ENCODE measurements at places on chromosomes 3 and 15.
A peak's percentile ranks its signal among the peaks of the same experiment; 100 is the strongest.

DNA sequence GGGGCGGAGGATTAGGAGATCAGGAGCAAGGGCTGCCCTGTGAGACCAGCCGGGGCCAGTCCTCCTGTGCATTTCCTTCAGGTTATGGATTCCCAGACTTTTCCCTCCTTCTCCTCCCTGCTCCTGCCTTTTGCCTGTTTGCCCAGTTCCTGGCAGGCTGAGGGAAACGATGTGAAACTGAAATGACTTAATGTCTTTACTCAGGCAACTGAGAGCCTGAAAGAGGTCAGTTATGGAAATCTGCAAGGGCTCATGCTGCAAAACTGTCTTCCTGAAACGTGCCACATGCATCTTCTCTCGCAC, 57.2 kb downstream of the MESD start:
- no peak for DNase-seq

GRCh38 chr3:119013951-119014350, 20.7 kb downstream of the IGSF11 start:
- no peak for DNase-seq

DNA sequence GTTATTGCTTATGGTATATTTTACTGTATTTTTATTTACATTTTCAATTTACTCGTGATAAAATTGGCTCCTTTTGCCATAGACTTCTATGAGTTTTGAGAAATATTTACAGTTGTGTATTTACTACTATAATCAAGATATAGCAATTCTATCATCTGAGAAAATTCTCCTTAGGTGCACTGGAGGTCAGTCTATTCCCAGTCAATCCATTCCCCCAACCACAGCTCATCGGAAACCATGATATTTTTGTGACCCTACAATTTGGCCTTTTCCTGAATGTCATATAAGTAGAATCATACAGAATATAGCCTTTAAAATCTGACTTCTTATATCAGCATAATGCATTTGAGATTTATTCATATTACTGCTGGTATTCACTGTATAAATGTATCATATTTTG, 114.7 kb upstream of the LRTM1 start:
- no peak for DNase-seq

- no peak for DNase-seq
Measured at GRCh38 chr3:172982736-172983364, 158.2 kb downstream of the SPATA16 start.

- no peak for DNase-seq
Measured at GRCh38 chr3:42595682-42596081, 4.8 kb upstream of the NKTR start.

DNA sequence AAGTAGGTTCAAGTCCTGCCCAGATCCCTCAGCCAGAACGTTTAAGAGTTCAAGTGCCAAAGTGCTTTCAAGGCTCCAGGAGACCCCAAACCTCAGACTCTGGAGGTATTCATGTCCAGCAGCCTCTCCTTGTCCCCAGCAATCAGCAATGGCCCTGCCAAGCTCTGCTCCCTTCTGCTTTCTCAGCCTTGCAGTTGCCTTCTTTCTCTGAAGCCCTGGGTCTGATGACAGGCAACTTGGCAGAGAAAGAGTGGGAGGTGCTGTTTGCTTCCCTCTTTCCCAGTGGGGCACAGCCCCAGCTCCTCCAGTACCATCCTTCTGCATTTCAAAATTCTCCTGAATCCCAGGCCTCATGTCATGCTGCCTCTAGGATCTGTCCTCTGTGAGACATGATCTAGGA, 40.2 kb downstream of the ATP2B2 start:
- no peak for DNase-seq

DNA sequence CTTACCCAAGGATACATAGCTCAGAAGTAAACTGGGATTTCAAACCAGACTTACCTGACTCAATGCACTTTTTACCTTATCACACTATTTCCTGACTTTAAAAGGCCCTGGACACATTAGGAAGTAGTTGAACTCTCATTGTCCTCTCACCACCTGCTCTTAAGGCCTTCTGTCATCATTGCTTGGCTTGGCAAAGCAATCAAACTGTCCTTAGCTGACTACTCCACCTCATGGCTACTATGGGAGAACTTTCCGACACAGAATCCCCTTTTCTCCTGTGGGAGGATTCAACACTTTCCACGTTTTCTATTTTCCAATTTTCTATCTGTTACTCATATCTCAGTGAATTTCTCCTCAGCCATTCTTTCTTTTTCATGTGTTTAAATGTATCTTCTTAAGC, 55.4 kb downstream of the ZNF148 start:
- no peak for DNase-seq

- DNase-seq, result no peak
Measured at GRCh38 chr3:127105587-127105986, 87.3 kb upstream of the PRR23E start.

DNA sequence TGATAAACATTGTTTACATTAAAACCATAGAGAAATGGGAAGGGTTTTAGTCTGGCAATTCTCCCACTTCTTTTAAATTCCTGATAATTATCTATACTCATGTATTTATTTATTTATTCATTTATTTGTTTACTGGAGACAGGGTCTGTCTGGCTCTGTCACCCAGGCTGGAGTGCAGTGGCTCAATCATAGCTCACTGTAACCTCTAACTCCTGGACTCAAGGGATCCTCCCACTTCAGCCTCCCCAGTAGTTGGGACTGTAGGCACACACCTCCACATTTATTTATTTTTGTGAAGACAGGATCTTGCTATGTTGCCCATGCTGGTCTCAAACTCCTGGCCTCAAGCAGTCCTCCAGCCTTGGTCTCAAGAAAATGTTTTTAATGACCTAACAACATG, 2.5 kb upstream of the AEN start:
- no peak for DNase-seq

DNA sequence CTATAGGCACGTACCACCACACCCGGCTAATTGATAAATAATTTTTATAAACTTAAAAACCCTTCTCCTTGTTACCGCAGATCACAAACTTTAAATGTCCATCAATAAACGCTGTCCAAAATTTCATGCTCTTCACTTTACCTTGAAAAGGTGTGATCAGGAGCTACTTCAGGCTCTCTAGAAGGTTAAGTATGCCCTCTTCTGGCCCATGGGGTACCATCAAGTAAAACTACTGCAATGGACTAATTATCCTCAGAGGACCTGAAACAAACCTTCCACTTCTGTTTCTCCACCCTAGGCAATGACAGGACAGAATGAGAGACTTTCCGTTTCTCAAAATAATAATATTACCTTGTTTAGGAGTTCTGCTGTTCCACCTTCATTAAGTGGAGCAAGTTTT, 9.2 kb downstream of the LZTFL1 start:
- no peak for DNase-seq

DNA sequence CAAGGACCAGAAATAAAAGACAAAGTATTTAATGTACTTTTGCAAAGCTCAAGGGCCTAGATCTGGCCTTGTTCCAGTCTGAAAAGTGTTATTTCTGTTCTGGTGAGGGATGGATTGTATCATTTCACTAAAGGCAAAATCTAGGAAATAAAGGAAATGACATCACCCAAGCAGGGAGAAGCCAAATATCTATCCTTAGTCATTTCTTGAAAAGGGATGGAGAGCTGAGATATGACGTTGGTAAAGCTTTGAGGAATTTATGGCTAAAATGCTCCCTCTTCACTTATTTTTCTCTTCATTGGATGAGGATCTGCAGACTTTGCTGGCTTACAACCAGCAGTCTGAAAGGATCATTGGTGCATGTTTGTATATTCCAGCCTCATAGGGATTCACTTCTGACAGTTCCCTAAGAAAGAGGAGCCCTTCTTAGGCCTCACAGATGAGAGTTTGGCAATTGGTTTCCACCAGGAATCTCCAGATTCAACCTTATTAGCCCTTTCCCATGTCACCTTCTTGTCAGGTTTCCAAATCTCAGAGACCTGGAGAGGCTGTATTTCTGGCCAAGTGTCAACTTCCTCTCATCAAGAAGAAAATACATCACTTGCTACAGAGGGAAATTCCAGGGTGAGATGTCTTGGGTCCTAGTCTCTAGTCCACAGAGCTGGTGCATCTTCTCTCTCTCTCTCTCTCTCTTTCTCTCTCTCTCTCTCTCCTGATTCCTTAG, 93.7 kb upstream of the BOC start:
- DNase-seq, result no peak

- DNase-seq, result no peak
Measured at GRCh38 chr3:81425198-81425868, 336.1 kb downstream of the GBE1 start.

DNA sequence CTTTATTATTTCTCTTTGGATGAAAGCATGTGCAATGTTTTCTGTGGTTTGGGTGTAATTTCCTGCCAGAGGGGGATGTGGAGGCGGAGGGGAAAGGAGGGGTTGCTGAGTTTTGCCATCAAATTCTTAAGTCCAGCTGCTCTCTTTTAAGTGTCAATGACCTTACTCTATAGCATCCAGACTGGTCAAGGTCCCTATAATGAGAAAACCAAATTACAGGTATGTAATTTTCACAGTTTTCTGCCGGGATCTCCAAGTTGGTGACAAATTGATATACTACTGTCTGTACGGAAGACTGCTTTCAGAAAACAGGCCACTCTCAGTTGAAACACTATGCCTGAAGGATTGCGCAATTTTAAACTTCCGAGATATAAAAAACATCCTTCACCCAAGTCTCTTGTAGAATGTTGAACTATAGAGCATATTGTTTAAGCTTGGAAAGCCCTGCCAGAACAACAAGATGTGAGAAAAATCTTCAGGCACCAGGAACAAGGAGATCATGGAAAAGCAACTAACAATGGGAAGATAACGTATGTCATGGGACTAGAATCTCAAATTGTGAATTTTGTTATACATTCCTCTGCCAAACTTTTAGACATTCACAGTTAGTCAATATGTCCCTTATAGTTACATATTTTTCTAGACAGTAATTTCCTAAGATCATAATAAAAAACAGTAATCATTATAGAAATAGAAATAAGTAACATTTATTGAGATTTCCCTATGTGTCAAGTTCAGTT, 300.7 kb upstream of the SATB1 start:
- DNase-seq, result peak; percentile 53

- DNase-seq, result no peak
Measured at GRCh38 chr3:159208050-159208449, 406.2 kb downstream of the MFSD1 start.

GRCh38 chr3:11389386-11390268, 117.4 kb downstream of the ATG7 start:
- DNase-seq, result no peak

DNA sequence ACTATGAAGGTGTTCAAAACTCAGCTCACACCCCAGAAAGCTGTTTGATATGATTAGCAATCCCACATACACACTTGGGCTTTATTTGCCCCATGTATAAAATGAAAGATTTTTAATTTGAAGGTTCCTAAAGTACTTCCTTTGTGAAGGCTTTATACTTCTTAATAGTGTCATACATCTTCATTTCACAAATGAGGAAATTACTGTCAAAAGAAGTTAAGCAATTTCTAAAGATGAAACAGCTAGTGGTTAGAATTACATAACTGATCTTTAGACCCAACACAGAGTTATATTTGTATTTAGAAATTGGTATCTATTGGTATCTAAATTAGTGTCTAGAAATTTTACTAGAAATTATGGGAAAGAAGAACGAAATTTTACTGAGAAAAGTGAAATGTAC, 7.1 kb downstream of the CD200R1 start:
- no peak for DNase-seq

DNA sequence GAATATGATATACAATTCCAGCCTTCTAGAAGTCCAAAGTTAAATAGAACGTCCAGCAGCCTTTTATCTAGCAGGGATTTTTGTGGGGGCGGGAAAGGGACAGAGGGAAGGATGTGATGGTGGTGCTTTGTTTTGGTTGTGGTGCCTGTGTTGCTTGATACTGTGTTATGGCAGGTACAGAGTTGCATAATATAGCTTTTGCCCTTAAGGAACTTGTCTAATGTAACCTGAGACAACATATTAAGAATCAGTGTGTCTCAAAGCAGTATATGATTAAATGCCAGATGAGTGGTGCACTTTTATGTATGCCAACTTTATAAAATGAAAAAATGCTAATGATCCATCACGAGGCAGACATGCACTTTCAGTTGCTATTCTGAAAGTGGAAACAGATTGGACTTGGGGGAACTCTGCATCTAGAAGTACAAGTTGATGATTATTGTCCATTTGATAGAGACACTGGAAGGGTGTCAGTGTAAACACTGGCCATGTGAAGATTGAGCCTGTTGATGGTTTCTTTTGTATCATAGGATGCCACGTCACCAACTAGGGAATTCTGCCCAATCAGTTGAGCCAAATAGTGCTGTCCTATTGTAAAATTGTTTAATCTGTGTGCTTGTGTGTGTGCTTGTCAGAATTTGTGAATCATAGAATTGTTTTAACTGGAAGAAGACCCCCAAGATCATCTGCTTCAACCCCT, 23.0 kb downstream of the NEO1 start:
- no peak for DNase-seq

- DNase-seq, result no peak
Measured at GRCh38 chr15:39761006-39761405, 21.6 kb downstream of the FSIP1 start.

DNA sequence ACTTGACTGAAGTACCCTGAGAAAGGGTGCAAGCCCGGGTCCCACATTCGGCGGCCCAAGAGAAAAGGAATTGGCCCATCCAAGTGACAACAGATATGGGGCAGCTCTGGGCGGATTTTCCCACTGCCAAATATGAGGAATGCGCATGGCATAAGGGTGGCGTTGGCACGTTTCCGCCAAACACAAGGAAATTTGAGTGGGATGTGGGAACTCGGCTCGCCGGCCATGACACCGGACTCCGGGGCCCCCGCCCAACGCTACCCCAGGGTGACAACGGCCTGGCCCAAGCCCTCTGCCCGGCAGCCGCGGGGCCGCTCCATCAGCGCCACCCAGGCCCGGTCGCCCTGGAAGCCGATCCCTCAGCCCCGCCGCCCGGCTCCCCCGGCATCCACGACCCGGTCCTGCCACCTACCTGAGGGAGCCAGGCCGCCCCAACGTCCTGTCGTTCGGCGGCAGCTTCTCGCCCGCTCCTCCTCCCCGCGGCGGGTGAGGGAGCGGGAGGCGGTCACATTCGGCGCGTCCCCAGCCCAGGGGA, 449 bp downstream of the RAF1 start:
- DNase-seq, result peak; percentile 60

GRCh38 chr3:15342945-15343344, 10.6 kb upstream of the SH3BP5 start:
- DNase-seq, result no peak

DNA sequence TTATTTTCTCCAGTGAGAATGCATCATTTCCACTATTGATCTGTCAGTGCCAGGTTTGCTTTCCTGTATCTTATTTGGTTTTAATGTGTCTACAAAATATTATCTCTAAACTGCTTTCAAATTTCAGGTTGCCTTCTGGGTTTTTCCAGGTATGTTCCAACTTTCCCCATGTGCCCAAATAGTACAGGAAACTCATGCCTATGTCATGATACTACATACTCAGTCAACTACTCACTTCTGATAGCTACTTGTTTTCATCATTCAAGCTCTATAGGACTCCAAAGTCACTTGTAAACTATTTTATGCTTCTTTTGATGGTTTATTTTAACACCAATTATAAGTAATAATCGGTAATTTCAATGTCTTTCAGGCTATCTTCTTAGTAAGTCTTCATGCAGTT, 134.8 kb upstream of the TTC14 start:
- no peak for DNase-seq
